ENCODE measurements at places on chromosomes 5 and 9.

- DNase-seq: no peak
These were observed 112.5 kb downstream of the SLC12A2 start for GRCh38 chr5:128196080-128196479.

- DNase-seq: no peak
These were observed 22.6 kb downstream of the ARHGEF37 start for GRCh38 chr5:149603920-149604319.

DNA sequence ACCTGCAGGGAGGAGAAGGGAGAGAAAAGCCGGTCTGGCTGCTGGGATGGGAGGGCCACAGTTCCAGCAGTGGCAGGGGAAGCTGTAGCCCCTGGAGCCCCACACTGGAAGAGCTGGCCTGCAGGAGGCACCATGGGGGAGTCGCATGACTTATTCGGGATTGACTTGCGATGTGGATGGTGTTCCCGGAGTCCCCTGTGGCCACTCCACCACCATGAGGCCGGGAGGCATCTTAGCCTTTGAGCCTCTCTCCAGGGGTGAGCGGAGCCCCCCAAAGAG lies 92.0 kb downstream of the KCNT1 start:
- no peak for DNase-seq

- no peak for DNase-seq
These were observed 105.9 kb upstream of the CDKN2B start for GRCh38 chr9:22114956-22115355.
